SHP77 (cell line): ENCODE measurements at places on chromosomes 1 and 21.

DNA sequence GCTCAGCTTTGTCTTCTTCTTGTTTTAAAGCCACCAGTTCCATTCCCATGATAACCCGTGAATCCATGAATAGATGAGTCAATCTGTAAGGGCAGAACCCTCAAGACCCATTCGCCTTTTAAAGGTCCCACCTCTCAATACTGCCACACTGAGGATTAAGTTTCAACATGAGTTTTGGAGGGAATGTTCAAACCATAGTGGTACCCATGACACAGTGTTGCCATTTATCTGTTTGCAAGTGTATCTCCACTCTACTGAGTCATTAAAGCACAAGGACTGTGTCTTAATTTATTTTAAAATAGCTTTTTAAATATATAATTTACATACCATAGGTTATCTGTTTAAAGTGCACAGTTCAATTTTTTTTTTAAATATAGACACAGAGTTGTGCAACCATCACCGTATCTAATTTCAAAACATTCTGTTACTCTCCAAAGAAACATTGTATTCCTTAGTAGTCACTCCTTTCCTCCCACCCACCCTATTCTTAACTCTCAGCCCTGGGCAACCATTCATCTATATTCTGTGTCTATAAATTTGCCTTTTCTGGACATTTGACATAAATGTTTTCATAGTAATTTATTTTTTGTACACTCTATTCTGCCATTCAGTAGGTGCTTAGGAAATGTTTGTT is 4.8 kb upstream of the IL24 start:
- DNase-seq, result no peak

DNA sequence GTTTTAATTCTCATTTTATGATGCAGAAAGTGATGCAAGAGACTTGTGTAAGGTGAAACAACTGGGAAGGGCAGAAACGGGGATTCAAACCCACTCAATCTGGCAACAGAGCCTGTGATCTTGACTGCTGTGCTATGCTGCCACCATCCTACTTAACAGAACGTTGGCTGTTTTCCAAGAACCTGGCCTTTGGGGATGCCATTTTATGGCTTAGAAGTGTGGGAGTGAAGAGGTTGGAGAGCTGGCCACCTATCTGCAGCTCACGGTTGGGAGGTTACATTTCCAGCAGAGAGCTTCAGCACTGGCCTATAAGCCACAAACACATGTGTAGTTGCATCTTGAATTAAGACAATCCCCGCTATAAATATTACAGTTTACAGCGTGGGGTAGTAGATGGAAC is 235.3 kb downstream of the PRDM2 start:
- peak; percentile 46 for DNase-seq

GRCh38 chr1:178284058-178284457 is 190.2 kb downstream of the RASAL2 start:
- DNase-seq, result no peak

- DNase-seq, result no peak
Observed at GRCh38 chr1:231414260-231415016, 7.6 kb downstream of the EGLN1 start.

DNA sequence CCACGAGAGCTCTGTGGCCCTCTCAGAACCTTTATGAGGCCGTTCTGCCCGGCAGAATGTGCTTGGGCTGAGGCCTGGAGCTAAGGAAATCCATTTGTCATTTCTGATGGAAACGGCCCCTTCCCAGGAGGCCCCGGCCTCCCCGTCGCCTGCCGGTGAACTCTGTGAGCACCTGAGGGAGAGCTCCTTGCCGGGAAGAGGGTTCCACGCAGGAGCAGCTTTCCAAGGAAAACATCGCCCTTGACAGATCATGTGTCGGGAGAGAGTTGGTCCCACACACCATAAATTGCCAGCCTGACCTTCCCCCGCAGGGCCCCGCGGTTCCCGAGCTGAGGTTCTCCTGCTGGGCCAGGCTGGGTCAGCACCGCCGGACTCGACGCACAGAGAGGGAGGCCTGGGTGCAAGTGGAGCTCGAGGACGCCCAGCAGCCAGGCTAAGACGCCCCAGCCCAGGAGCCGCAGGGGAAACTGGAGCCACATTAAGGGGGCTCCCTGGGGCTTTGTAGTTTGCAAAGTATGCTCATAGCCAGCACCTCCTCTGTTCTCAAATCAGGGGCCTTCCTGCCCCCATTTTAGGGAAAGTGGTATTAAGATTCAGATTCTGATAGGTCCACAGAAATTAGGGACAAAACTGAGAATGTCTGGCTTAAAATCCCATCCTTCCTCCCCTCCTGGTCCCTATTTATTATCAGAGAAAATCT is 239.5 kb downstream of the FOXD2 start:
- DNase-seq, result no peak

DNA sequence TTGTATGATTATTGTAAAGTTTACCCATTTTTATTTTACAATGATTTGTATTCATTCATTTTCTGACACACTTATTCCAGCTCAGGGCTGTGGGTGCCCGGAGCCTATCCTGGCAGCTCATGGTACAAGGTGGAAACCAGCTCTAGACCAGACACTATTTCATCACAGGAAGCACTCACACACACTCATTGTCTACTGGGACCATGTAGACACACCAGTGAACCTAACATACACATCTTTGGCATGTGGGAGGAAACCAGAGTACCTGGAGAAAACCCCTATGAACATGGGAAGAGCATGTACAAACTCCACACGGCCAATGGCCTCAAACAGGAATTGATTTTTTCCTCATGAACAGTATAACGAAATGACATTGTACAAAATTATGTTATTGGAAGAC is 2.4 kb downstream of the DTL start:
- no peak for DNase-seq

- peak; percentile 1 for DNase-seq
Observed at GRCh38 chr1:115041654-115042053, 12.0 kb downstream of the TSHB start.

GRCh38 chr1:157682710-157683437 is 17.7 kb downstream of the FCRL3 start:
- DNase-seq, result no peak

GRCh38 chr1:224609333-224609732 is 6.8 kb upstream of the CNIH3 start:
- no peak for DNase-seq

- no peak for DNase-seq
Observed at GRCh38 chr21:38297194-38297631, 40.4 kb downstream of the KCNJ15 start.

DNA sequence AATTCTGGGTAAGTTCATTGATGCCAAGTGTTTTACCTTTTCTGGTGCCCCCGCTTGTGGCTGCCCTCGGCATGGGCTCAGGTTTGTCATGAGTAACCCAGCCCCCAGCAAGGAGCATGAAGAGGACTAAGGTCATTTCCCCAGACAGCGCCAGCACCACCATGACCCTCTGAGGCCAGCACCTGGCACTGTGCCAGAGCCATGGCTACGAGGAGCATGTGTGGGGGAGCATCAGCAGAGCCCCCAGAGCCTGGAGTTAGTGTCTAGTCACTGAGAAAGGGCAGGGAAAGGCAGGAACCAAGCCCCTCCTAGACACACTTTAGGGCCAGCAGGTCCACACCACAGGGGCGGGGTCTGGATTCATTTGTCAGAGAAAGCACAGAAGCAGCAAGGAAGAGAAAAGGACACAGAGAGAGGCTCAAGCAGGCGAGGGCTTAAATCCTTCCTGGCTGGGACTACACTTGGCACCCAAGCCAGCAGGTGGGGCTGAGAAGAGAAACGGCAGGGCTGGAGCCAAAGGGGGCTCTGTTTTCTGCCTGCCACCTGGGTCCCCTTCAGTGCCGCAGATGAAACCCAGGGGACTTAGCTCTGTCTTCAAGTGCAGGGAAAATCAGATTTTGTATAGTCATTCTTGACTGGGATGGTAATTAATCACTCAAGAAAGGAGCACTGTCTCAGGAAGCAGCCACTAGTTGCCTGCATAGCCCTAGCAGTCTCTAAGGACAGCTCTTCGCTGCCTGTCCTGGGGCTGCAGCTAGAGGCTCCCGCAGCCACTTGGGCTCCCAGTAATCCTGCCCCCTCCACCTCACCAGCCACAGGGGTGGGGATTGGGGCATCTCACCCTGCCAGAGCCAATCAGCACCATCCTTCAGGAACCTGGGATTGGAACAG is 79.6 kb upstream of the ZC3H12A start:
- DNase-seq, result no peak

GRCh38 chr21:36542312-36543101 is 62.6 kb upstream of the CLDN14 start:
- DNase-seq, result no peak

GRCh38 chr1:205169248-205169647 is 42.3 kb downstream of the DSTYK start:
- no peak for DNase-seq

GRCh38 chr1:224713228-224713627 is 97.1 kb downstream of the CNIH3 start:
- no peak for DNase-seq

GRCh38 chr1:182141040-182141439 is 79.5 kb upstream of the ZNF648 start:
- no peak for DNase-seq

GRCh38 chr1:107914119-107914765 is 50.7 kb downstream of the VAV3 start:
- no peak for DNase-seq

DNA sequence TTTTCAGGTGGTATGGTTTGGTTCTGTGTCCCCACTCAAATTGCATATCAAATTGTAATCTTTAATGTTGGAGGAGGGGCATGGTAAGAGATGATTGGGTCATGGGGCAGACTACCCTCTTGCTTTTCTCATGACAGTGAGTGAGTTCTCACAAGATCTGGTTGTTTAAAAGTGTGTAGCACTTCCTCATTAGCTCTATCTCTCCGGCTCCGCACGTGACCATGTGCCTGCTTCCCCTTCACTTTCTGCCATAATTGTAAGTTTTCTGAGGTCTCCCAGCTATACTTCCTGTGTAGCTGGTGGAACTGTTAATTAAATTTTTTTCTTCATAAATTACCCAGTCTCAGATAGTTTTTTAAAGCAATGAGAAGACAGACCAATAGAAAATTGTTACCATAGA is 843.2 kb downstream of the AMY1C start:
- no peak for DNase-seq

GRCh38 chr21:36719614-36720013 is 20.7 kb downstream of the SIM2 start:
- DNase-seq, result no peak

DNA sequence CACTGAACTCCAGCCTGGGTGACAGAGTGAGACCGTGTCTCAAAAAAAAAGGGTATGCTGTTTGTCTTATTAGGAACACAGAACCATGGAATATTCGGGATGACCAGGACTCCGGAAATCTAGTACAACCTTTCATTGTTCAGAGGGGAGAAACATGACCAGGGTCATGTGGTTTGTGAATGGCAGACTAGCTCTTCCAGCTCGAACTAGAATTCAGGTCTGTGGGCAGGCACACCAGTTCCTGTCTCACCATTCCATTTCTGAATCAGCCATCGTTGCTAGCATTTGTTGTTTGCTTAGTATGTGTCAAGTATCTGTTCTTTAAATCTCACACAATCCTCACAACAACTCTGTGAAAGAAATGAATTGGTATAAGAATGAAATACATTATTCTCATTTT is 50.9 kb downstream of the MDM4 start:
- DNase-seq, result no peak

DNA sequence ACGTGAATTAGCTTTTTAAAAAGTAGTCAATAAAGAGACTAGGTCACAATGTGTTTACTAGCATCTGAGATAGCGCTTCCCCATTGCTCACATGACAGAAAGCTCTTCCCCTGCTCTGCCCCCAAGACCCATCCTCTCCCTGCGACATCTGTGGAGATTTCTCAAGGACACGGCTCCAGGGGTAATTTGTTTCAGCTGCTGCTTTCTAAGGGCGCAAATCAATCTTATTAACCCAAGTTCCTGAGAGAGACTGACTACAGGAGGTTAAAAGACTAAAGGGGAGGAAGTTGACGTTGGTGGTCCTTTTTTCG is at the start of gene MYOCOS:
Gene MYOCOS (plus strand): TSS at position 92 of the 311 bp plus-strand sequence. CDS start 1,641 bp downstream, outside the sequence.
- DNase-seq, result no peak

GRCh38 chr1:3215198-3216014 is 146.4 kb downstream of the PRDM16 start:
- no peak for DNase-seq

GRCh38 chr1:8947127-8947691 is 1.5 kb downstream of the CA6 start:
- DNase-seq, result no peak

- DNase-seq, result no peak
Observed at GRCh38 chr1:57711326-57711725, 287.5 kb upstream of the DAB1 start.

- no peak for DNase-seq
Observed at GRCh38 chr1:79679916-79680315, 673.4 kb upstream of the ADGRL4 start.

- no peak for DNase-seq
Observed at GRCh38 chr1:118202076-118202608, 17.1 kb upstream of the SPAG17 start.

DNA sequence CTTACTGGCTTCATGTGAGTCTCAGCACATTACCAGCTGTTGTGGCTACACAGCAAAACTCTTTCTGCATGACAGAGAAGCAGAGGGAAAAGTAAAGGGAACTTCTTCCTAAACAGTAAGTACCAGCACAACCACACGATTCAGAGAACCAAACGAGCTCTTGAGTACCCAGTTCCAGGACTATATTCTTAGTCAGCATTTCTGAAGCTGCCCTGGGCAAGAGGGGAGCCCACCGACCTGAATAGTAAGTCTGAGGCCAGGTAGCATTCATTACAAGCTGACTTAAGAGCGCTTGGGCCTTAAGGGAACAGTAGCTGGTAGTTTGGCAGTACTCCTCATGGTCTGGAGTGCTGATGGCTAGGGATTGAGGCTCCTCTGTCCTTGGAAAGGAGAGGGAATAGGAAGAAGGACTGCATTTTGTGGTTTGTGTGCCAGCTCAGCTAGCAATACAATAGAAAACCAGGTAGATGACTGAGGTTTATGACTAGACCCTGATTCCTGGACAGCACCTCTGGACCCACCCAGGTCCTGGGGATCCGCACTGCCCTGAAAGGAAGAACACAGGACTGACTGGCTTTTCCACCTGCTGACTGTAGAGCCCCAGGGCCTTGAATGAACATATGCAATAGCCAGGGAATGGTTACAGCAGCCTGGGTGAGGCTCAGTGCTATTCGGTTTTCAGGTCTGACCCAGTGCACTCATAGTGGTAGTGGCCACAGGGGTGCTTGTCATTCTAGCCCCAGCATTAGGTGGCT is 396.8 kb upstream of the PRMT6 start:
- DNase-seq, result no peak

DNA sequence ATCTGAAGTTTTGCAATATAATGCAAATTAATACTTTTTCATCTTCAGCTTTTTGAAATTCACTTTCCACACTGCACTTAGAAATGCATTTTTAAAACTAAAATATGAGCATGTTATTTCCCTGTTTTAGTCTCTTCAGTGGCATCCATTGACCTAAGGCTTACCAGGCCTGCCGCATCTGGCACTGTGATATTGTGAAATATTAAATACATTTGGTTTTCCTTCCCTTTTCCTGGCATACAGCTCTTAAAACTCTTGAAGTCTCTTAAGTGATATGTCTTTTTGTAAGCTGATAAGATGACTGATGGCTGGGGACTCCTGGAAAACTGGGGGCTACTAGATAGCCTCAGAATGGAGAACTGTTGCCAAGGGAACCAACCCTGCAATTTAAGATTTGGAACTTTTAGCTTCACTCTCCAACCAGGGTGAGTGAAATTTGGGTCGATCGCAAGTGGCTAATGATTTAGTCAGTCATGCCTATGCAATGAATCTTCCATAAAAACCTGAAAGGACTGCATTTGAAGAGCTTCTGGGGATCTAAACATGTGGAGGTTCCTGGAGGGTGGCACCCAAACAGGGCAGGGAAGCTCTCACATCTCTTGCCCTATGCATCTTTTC is 75.5 kb upstream of the PDC start:
- no peak for DNase-seq
